H4 (cell line): ENCODE measurements at places on chromosomes 12 and 14. TPM values are rescaled to one million over a fixed set of nuclear protein-coding genes. Genes with fewer than 3 reads are reported as not detected.

SIRT4 gene
- 2.4 and 6.8 TPM in 2 replicates for total RNA-seq

KERA gene
- total RNA-seq, result not detected in 2 replicates

INSM2 gene
- not detected in 2 replicates for total RNA-seq

NFATC4 gene
- total RNA-seq, result 7.1 and 9.5 TPM in 2 replicates

NANOG gene
- not detected in 2 replicates for total RNA-seq

CHGA gene
- not detected in 2 replicates for total RNA-seq

SDS gene
- not detected in 2 replicates for total RNA-seq

KCNA5 gene
- 0.02 TPM in 1 of 2 replicates, not detected in the other for total RNA-seq

PPP4R3A gene
- total RNA-seq, result 24.2 and 25.7 TPM in 2 replicates

SLC4A8 gene
- 2.1 and 2.6 TPM in 2 replicates for total RNA-seq

GNS gene
- total RNA-seq, result 88.8 and 98.0 TPM in 2 replicates
